ENCODE measurements at places on chromosomes 5 and 9.
A peak's percentile ranks its signal among the peaks of the same experiment; 100 is the strongest.

- no peak for DNase-seq
Measured at GRCh38 chr9:136297016-136297691, 6.7 kb downstream of the CCDC187 start.

DNA sequence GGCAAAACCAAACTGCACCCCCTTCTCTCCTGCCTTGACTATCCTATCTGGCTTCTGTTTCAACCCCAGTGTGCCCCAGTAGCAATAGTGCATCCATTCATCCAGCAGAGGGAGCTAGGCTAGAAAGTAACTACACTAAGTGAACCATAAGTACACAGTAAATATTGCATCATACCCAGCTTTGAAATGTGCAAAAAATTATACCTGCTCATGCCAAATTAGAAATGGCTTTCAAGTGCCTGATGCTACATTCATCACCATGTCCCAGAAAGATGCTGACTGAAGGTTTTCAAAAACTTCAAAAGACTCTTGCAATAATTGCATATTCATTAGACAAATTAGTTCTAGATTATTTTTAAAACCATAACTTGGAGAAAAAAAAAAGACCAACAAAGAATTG is 153.5 kb downstream of the PRELID2 start:
- peak; percentile 63 for DNase-seq

DNA sequence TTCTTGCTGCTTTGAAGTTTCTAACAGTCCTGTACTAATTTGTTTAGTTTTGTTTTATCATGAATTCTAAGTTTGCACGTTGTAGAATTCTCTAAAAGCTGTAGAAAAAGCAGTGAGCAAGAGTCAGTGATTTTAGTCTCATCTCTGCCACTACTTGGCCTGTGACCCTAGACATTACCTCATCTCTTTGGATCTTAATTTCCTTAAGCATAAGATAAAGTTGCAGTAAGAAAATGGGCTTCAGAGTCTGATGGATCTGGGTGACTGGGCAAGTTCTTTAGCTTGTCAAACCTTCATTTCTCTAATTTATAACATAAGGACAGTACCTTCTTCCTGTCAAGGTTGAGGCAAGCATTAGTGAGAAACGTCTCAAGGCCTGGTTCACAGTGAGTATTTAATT is 247.9 kb downstream of the DMRT2 start:
- no peak for DNase-seq

DNA sequence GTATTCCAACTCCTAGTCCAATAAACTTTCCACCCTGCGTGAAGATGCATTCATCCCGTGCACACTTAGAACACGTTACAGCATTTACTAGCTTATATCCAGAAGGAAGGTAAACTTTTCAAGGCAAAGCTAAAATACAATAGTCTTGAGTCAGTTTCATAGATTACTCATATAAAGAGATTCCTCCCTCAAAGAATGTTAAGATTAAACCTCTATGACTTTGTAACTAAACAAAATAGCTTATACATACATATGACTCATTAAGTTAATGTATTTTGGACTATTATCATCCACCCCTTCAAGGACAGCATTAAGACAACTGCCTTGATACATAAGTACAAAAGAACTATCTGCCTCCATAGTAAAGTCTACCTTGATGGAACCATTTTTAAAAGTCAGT is 36.1 kb downstream of the TLE1 start:
- no peak for DNase-seq

GRCh38 chr5:149419859-149420544 is 40.9 kb upstream of the IL17B start:
- DNase-seq: no peak

GRCh38 chr5:40736103-40736875 is 19.5 kb downstream of the TTC33 start:
- DNase-seq: peak; percentile 57

DNA sequence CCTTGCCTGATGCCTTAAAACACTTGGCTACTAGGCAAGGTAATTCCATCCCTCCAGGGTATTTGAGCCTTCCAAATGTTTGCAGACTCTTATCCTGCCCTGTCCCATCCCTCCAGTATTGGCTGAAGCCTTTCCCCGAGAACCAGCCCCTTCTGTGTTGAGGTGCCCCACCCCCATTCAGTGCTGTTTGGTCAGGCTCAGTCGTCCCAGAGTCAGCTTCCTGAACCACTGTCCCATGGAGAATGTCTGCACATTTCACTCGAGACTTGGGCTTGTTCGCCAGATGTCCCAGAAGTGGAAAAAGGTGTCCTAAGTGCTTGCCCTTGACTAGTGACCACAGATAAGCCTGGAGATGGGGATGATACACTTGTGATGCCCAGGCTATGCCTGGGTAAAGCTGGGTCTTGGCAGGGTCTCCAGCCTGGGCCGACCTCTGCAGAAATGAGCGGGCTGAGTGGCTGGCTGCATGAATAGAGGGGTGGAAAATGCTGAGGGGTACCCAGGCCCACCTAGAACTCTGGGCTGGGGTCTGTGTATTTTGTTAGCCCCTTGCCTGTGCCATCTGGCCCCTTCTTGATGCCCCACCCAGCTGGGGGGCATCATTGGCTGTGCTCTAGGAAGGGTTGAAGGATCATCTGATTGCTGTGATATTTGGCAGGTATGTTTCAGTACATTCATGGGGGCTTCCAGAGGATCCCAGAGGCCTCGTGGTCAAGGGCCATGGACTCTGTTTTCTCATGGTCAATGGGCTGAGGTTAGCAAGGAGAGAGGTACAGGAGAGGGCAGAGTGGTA is 178.4 kb downstream of the MACROH2A1 start:
- no peak for DNase-seq

GRCh38 chr5:9198394-9198793 is 347.5 kb downstream of the SEMA5A start:
- DNase-seq: no peak

DNA sequence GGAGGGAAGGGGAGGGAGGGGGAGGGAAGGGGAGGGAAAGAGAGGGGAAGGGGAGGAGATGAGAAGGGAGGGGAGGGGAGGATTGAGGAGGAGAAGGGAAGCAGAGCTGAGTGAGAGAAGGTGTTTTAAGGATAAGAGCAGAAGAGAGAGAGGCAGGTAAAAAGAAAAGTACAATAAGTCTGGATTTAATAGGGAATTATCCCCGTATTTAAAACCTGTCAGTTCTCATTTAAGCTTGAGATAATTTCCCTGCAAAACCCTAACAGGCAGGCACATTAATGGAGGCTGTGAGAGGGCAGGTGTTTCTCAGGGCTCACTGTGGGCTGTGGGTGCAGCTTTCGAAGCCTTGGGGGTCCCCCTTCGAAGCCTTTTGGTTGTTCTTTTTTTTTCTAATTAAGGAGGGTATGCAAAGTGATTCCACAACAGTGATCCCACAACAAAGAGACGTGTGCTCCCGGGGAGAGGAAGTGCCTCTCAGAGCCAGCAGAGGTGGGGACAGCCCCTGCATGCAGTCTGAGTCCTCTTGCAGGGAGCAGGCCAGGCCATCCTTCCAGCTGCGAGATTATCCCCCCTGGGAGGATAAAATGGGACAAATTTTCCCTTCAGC is 317.9 kb upstream of the IRX1 start:
- no peak for DNase-seq

GRCh38 chr5:2740051-2740875 is 11.2 kb downstream of the IRX2 start:
- DNase-seq: no peak

DNA sequence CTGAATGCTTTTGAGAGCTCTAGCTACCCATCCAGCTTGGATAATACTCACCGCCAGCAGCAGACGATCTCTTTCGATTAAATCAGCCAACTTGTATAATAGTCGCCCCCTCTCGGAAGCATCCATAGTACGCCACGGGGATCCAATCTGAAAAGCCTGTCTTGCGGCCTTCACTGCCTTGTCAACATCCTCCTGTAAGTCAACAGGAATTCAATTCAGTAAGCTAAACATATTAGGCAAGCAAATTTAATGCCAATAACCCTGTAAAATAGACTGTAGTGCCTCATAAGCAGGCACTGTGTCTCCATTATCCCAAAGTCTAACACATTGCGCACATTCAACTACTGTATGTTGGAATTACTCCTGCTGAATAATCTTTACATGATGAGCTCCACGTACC is 22.0 kb downstream of the ALDH1A1 start:
- no peak for DNase-seq

DNA sequence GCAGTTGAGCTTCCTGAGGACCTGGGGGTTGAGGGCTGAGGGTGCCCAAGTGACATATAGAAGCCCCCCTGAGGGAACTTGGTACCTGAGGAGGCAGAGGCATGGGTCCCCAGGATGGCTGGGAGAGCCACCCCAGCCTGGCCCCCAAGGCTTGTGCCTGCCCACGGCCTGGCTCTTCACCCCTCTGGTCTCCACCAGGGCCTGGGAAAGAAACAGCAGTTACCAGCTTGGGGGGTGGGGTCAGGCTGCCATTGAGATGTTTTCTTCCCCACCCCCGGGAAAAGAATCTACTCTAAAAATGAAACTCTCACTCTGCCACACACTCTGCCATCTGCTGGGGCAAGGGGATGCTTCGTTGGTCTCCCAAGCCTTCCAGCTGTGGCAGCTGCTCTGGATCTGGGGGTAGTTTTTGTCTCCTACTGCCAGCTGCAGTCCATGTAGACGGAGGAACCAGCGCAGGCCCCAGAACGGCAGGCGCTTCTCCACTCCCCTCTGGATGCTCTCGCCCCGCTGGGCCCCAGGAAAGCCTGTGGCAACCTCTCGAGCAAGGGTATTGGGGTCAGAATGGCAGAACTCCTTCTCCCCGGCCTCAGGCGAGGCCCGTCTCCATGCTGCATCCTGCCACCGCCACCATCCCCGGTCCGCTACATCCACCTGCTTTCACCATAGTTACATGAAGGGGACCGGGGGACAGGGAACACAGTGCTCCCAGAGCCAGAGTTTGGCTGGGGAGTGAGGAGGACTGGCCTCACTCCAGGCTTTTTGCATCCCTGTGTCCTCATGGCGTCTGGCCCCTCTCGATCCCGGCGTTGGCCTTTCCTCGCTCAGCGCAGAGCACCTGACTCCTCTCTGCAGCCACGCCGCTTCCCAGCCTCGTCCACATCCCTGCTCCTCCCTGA is 123.5 kb downstream of the DAB2IP start:
- DNase-seq: no peak

GRCh38 chr5:167389537-167389936 is 901.9 kb upstream of the WWC1 start:
- DNase-seq: no peak

GRCh38 chr5:27290172-27290571 is 251.8 kb upstream of the CDH9 start:
- no peak for DNase-seq

DNA sequence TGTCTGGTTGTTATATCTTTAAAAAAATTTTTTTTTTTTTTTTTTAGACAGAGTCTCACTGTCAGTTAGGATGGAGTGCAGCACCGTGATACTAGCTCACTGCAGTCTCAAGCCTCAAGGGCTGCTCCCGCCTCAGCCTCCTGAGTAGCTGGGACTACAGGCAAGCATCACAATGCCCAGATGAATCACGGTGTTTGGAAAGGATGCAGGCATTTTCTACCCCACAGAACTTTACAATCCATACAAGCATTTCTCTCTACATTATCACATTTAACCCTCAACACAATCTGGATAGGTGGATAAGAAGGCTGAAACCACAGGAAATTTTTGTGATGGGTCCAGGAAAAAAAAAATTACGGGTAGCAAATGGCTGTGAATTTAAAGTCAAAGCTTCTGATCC is 5.8 kb upstream of the PCA3 start:
- no peak for DNase-seq

DNA sequence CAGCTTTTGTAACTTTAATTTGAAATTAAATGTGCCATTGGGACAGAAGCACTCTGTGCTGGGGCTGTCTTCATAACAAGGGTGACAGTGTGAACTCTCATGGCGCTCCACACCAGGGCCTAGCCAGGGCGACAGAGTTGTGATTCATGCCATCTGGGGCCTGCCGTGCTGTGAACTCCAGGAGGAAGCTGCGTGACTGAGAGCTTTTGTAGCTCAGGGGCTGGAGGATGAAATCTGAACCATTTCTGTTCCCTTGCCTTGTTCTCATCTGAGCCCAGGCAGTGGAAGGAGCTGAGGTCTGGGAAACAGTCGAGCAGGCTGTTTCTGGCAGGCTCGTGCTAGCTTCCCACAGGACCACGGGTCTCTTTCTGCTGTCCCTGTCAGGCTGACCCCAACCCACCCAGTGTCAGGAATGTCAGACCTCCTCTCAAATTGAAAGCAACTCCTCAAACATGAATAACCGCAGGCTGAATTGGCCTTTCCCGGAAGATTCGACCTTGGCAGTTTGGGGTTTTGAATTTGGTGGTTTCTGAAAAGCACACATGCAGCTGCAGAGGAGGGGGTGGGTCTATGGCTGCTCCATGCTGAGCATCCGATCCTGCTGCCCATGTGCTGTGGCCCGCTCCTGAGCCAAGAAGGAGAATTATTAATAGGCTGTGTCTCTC is 69.2 kb upstream of the RPS23 start:
- peak; percentile 95 for DNase-seq

- no peak for DNase-seq
Measured at GRCh38 chr5:25974451-25974850, 1063.9 kb downstream of the CDH9 start.

DNA sequence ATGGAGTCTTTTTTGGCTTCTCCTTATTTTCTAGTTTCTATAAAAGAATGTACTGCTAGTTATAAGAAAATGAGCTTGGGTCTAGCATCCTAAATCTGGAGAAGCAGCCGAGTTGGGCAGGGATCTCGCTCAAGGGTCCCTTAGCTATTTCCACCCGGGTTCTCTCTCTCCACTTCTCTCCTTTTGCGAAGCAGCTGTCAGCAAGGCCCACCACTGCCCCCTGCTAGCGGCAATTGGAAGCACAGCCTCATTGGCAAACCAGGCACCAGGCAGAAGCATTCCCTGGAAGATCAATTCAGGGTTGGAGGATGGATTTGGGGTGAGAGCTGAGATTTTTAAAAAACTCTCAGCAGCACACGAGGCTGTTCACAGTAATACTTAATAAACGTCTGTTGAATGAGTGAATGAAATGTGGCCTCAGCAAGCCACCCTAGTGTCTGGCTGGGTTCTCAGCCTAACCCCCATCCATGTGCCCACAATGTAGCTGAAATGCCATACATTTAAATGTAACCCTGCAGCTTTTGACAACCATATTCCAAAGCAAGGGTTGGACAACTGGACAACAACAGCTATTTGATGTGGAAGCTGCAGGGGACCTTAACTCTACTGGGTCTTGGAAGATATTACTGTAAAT is 34.6 kb upstream of the TNIP1 start:
- peak; percentile 22 for DNase-seq

DNA sequence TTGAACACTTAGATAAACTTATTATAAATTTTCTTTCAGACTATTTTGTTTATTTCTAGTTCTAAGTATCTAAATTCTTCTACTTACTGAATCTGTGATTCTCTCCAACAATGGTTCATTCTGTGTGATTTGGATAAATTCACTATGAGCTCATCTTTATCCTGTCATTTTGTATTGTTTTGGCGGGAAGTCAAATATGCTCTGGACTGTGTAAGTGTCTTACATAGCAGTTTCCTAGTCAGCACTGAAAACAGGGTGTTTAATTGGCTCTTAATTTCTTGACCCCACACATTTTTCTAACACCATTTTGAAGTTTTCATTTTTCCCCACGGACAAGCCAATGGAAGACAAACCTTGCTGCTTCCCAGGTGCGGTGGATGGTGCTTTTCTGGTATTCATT is 207.0 kb upstream of the ACO1 start:
- DNase-seq: no peak

DNA sequence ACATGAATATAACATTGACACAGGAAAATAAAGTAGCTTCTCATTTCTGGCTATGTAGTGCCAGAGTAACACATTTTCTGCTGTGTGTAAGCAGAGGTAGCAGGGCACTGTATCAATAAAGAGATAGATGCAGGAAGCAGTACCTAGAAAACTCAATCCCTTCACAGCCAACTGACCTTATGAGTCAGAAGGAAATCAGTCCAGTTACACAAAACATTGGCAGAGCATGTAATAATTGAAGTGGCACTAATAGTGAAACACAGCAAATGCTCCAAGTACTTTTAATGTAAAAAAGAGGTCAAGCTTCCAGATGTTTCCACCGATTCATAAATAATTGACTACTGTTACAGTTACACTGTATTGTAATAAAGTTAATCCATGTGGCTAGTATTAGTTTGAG is 706.6 kb downstream of the EFNA5 start:
- DNase-seq: peak; percentile 70
